ENCODE measurements at places on chromosomes 1 and 21.

GRCh38 chr1:46341222-46342083 is 846 bp downstream of the NSUN4 start:
- DNase-seq = no peak

DNA sequence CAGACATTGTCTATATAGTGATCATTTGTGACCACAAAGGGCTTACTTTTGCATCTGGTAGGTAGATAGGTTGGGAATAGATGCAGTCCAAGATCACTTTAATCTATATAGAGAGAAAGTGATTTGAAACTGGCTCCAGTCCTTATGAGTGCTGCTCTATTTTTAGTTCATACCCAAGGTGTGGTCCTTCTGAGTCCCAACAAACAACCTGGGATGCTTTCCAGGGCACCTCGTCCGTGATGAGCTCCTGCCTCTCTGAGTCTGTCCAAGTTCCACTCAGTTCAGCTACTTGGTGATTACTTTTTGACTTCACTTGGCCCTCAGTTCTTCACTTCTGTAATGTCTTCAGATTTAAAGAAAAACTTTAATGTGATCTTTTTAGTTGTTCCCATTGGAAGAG is 20.2 kb downstream of the DIP2A start:
- no peak for DNase-seq

DNA sequence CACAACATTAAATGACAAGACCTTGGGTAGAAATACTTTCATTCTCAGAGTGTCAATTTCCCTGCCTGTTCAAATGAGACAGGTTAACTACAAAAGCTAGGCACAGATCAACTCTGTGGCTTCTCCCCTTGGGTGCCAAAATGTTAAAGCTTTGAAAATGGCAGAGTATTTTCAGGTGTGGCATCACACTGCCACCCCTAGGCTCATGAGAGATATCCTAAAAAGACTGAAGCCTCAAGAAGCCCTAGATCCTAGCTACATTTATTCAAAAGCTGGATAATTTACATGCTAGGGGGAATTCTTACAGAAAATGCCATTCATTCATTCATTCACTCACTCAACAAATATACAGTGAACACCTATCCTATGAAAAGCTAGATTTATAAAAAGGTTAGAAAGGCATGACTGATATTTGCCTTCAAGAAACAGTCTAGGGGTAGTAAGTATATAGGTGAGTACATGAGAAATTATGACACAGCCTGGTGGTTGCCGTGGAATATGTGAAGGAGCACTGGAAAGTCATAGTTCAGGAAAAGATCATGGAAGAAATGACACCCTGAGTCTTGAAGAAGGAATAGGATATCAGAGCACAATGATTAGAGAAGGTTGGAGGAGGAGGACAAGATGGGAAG is 15.9 kb upstream of the RAB4A start:
- peak; percentile 20 for DNase-seq

DNA sequence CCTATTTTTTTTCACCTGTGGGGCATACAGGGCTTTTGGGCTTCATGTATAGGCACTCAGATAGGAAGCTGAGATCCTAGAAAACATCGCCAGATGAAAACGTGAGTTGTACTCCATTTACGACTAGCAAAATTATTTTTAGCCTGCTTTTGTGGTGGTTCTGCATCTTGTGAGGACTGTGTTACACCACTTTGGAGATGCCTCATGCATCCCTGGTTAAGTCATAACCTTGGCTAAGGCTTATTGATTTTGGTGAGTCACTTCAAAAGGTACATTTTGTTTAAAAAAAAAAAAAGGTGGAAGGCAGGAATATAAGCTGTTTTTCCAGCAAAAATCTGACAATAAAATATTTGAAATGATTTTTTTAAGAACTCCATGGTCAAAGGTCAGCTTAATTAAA is 101.8 kb upstream of the OLFM3 start:
- no peak for DNase-seq

DNA sequence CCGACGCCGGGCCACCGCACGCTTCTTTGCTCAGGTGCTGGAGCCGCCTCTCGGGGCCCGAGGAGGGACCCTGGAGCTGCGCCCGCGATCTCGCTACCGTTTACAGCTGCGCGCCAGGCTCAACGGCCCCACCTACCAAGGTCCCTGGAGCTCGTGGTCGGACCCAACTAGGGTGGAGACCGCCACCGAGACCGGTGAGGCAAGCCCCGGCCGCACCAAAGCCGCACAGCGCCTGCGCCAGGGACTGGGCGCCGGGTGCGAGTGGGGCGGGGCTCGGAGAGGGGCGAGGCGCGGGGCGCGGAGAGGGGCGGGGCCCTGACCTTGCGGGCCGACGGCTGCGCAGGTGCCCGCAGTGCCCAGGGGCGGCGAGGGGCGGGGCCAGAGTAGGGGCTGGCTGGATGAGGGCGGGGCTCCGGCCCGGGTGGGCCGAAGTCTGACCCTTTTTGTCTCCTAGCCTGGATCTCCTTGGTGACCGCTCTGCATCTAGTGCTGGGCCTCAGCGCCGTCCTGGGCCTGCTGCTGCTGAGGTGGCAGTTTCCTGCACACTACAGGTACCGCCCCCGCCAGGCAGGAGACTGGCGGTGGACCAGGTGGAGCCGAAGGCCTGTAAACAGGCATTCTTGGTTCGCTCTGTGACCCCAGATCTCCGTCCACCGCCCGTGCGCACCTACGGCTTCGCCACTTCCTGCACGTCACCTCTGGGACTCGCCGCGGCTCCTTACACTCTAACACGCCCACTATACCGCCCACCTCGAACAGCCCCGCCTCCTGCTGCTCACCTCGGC is 9.8 kb upstream of the CDC20 start:
- peak; percentile 75 for DNase-seq

DNA sequence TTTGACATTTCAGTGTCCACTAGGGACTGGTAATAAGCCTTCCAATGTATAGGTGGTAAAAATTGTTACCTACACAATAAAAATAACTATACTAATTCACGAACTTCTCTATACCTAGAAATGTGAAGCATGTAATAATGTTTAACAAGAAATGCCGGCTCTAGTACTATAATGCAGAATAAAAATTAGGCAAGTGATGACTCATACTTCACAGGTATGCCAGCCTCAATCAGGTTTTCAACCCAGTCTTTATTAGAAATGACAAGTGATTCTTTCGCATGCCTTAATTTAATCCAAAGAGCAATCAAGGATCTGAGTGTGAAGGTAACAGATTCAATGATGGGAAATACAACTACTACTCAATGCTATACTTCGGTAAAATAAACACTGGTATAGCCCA is 134.9 kb downstream of the RERE start:
- DNase-seq = no peak

- no peak for DNase-seq
These were observed 5.0 kb downstream of the ADAMTS1 start for GRCh38 chr21:26840201-26840600.

DNA sequence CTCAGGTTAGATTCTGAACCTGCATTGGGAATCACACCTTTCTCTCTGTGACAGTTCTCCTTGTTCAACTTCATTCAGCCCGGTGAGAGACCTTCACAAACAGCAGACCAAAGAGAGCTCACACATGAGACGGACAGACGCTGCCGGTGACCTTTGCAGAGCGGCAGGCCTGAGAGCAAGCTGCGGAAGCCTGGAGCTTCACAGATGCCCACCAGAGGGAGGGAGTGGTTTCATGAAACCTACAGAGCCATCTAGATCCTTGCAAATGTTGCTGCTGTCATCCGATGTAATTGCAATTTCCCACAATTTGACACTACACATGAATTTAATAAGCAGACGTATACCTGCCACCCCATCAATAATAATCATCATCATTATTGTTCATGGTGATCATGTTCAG is 39.4 kb downstream of the GRIK3 start:
- no peak for DNase-seq

DNA sequence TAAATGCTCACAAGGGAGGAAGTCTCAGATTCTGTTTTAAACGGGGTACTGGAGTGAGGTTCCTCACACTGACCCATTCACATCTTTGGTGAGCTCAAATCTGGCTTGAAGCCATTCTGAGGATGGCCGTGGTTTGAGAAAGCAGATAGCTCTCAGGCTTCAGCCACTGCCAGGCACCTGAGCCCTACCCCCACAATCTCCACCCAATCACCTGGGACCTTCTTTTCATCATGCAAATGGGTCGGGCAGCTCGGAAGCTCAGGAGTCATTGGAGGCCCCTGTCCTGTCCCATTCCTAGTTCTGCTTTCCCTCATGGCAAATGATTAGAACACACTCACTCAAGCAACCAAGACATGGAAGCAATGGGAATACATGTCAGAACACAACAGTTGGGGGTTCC is 141.4 kb upstream of the ETS2 start:
- DNase-seq = no peak

DNA sequence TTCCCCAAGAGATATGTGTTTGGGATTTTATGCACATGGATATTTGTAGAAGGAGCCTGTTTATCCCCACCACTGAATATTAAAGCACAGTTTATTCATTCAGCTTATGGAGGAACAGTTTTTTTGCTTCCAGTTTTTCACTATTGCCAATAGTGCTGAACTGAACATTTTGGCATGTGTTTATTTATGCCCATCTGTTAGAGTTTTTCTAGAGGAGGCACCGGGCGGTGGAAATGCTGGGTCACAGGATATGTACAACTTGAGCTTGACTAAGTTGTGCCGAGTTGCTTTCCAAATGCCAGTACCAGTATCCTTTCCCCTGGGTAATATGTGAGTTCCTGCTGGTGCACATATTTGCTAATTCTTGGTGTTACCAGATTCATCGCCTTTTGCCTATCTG is 111.3 kb downstream of the GREM2 start:
- DNase-seq = no peak

DNA sequence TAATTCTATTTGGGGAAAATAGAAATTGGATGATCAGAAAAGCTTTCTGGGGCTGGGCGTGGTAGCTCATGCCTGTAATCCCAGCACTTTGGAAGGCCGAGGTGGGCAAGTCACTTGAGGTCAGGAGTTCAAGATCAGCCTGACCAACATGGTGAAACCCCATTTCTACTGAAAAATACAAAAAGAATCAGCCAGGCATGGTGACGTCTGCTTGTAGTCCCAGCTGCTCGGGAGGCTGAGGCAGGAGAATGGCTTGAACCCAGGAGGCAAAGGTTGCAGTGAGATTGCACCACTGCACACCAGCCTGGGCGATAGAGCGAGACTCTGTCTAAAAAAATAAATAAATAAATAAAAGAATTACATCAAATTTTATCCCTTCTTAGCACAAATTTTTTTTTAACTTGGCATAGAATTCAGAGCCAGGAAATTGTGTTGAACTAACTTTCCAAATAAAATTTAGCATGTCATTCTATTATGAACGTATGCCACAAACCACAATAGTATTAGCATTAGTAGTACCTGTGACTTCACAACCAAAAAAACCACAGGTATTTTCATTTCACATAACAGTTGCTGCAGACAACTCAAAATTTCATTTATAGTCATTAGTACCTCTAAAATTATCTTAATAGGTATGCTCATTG is 4.5 kb upstream of the ANKRD13C start:
- peak; percentile 69 for DNase-seq

DNA sequence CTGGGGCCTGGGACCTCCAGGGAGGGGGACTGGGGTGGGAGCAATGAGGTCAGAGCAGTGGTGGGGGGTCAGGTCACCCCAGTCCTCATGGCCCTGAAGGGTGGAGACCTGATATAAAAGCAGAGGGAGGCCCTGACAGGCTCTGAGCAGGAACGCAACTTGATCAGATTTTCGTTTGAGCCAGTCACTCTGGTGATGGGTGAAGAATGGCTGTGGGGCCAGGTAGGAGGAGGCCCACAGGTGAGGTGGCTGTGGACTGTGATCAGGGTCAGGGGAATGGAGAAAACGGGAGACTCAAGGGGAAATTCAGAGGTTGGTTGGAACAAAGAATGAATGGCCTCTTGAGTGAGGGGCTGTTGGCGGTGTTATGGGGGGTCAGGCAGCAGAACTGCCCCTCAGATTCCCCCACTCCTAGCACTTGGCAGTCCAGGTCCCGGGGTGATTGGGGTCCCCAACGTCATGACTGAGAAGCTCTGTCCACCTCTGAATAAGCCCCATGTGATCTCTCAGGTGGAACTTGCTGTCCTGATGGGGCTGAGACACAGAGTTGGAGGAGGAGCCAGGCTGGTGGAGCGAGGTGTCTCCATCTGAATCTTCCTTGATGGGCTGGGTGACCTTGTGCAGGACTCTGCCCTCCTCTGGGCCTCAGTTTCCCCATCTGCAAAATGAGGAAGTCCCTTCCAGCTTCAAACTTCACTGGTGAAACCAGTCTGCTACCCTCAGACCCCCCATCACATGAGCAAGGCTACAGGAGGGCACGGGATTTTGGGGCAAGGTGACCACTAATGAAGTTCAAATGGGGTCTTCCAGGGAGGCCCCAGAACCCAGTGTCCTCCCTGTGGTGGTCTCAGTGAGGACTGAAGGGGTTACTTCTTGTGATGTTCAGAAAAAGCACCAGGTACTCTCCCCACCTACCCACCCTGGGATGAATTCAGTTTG is 683.0 kb downstream of the MATN1 start:
- DNase-seq = no peak

- no peak for DNase-seq
These were observed 50.2 kb downstream of the CAPZB start for GRCh38 chr1:19435181-19435580.

GRCh38 chr21:36075171-36075570 is 5.3 kb downstream of the CBR1 start:
- no peak for DNase-seq

DNA sequence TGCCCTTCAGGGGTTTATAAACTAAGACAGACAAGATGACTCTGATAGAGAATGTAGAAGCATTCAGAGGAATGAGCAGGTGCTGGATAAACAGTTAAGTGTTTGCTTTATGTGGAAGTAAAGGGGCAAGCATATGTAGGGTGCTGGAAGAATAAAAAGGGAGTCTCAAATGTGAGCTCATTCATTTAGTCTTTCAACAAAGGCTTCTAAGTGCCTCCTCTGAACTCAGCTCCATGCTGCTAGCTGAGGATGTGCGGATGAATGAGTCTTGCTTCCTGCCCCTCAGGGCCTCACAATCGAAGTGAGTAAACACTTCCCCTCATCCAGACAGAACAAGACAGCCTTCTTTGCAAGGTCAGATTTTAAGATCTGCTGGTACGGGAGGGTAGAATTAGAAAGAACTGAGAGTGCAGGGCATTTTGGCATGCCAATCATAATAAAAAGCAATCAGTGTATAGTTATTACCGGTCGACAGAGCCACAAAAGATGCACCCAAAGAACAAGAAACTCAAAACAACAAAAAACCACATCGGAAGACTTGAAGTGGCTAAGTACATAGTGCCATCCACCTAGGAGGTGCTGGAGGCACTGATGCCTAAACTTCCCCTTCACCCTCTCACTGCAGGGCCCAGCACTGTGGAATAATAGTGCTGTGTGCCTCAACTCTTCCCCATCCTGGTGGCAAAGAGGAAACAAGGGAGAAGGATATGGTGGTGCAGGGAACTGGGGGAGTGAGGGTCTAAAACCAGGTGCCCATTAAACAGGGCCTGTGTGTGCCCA is 69.8 kb downstream of the TNR start:
- DNase-seq = peak; percentile 43
